Activated CD8-positive, alpha-beta T cell treated with anti-CD3 and anti-CD28 coated beads for 36 hours (primary cell): ENCODE measurements at places on chromosomes 11 and 22.

DNA sequence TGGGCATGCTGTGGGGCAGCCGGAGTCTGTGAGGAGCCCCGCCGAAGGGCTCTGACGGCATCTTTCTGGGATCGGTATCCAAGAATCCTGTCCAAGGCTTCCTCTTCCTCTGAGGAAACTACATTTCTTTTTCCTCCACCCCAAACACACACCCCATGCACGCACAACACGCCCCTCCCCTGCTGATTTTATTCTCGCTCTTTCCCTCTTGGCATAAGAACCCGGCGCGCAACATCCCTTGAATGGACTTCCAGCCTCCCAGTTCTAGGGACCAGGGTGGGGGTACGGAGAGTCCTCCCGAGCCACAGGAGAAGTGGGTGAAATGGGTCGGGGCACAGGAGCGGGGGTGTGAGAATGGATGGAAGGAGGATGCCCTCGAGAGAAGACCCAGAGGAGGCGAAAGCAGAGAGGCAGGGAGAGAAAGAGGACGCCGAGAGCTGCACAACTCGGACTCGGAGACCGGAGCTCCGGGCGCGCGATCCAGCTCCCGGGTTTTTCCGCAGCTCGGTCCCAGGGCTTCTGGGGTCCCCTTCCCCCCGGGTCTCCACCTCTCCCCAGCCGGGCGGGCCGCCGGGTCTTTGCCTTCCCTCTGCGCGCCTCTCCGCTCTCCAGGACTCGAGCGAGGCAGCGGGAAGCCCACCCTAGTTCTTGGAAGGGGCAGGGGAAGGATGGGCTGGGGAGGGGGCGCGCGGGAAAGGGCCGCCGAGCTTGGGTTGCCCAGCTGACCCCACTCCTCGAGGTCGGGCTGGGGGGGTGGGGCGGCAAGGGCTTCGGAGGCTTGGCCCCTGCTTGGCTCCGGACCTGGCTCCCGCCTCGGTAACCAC lies 1.5 kb upstream of the LARGE1 start:
- H3K4me3 ChIP-seq, result peak overlapping the region; percentile 56
- H3K4me1 ChIP-seq, result peaks cover 18% of the 10 kb centered on the region
- DNase-seq, result peak; percentile 22
- no peaks in the 10 kb centered on the region for H3K36me3 ChIP-seq
- H3K27ac ChIP-seq, result no peak overlapping the region

DNA sequence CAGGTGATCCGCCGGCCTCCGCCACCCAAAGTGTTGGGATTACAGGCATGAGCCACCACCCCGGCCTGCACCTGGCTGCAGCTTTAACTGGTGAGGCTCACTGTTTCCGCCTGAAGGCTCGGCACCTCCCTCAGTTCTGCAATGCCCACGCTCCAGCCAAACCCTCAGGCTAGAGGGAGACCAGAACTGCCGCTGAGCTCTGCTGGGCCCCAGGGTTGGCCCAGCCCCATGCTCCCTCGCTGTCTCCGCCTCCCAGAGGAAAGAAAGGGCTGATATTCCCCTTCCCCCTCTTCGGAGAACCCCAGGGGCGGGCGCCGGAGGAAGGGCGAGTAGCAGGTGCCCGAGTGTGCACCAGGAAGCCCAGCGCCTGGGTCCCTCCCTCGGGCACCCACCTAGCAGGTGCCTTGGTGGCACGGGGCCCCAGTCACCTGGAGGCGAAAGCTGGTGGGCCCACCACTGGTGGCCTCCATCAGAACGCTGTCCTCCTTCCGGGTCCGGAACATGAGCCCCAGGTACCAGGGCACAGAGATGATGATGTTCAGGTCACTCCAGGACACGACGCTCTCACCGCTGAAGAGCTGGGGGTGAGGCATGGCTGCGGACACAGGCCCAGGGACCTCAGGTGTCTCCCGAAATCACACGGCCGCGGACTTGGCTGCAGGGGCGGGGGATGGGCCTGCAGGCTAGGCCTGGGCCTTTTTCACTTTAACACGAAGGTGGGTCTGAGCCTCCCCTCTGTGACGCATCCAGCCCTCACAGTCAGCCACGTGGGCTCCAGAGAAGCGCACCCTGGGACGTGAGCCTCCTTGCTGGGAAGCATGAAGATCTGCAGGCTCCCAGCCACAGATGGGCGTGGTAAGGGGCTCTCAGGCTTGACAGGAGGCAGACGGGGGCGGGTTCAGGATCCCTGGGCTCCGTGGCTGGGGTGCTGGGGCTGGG lies 73.3 kb downstream of the TRMU start:
- no peak overlapping the region for H3K27ac ChIP-seq
- no peak for DNase-seq
- H3K4me1 ChIP-seq, result peaks cover 2% of the 10 kb centered on the region

- H3K4me3 ChIP-seq, result no peak overlapping the region
- no peaks in the 10 kb centered on the region for H3K36me3 ChIP-seq
- H3K4me1 ChIP-seq, result no peaks in the 10 kb centered on the region
- no peak for DNase-seq
- H3K27ac ChIP-seq, result no peak overlapping the region
Measured at GRCh38 chr11:15127341-15127740, 12.6 kb downstream of the INSC start.

- H3K36me3 ChIP-seq, result no peaks in the 10 kb centered on the region
- H3K4me3 ChIP-seq, result no peak overlapping the region
- peaks cover 10% of the 10 kb centered on the region for H3K27me3 ChIP-seq
- no peaks in the 10 kb centered on the region for H3K4me1 ChIP-seq
- H3K27ac ChIP-seq, result no peak overlapping the region
- no peak for DNase-seq
Measured at GRCh38 chr11:116062490-116063171, 558.4 kb upstream of the CADM1 start.

DNA sequence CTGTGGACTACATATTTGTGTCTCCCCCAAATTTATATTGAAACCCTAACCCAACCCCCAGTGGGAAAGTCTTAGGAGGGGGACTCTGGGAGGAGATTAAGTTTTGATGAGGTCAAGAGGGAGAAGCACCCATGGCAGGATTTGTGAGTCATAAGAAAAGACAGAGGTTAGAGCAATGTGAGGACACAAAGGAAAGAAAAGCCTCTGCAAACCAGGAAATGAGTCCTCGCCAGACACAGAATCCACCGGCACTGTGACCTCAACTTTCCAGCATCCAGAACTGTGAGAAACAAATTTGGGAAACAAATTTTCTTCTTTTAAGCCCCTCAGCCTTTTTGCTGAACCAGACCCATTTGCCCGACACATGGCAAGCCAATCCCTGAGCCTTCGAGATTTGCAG lies 397.0 kb downstream of the NTM start:
- no peak for DNase-seq
- H3K27ac ChIP-seq, result no peak overlapping the region
- no peaks in the 10 kb centered on the region for H3K36me3 ChIP-seq
- no peaks in the 10 kb centered on the region for H3K27me3 ChIP-seq

DNA sequence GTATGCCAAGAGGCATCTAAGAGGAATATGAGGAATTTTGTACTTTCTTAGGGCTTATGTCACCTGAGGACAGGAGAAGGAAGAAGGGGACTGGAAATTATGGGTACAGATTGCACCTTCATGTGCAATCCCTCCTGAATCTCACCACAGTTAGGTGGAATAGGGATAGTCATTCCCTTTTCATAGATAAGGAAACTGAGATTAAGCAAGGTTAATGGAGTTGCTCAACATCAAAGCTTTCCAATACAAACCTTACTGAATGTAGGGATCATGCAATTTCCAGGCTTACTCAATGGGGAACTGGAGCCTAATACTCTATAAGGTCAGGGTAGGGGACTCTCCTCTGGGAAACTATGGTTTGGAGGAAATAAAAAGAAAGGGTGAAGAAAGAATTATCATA lies 133.0 kb downstream of the C11orf87 start:
- no peak for DNase-seq
- no peak overlapping the region for H3K27ac ChIP-seq
- no peak overlapping the region for H3K4me3 ChIP-seq
- H3K27me3 ChIP-seq, result no peaks in the 10 kb centered on the region
- no peaks in the 10 kb centered on the region for H3K4me1 ChIP-seq
- no peaks in the 10 kb centered on the region for H3K36me3 ChIP-seq

DNA sequence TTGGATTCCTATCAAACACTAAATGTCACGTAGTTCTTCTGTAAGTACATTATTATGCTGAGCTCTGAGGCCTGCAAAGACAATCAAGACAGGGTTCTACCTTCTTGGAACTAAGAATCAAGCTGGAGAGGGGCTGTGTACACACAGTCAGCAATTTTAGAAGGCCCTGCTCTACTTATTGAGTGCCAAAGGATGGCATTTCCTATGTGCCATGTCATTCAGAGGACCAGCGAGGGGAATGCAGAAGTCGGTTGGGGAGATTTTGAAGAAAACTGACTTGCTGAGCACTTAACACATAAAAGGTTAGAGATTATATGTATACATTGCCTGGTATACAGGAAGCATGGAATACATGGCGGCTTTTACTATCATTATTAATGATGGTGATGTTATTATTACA lies 5.3 kb downstream of the SLC37A2 start:
- H3K27ac ChIP-seq, result no peak overlapping the region
- peaks cover 25% of the 10 kb centered on the region for H3K27me3 ChIP-seq
- DNase-seq, result no peak
- no peak overlapping the region for H3K4me3 ChIP-seq
- no peaks in the 10 kb centered on the region for H3K36me3 ChIP-seq
- peaks cover 17% of the 10 kb centered on the region for H3K4me1 ChIP-seq

DNA sequence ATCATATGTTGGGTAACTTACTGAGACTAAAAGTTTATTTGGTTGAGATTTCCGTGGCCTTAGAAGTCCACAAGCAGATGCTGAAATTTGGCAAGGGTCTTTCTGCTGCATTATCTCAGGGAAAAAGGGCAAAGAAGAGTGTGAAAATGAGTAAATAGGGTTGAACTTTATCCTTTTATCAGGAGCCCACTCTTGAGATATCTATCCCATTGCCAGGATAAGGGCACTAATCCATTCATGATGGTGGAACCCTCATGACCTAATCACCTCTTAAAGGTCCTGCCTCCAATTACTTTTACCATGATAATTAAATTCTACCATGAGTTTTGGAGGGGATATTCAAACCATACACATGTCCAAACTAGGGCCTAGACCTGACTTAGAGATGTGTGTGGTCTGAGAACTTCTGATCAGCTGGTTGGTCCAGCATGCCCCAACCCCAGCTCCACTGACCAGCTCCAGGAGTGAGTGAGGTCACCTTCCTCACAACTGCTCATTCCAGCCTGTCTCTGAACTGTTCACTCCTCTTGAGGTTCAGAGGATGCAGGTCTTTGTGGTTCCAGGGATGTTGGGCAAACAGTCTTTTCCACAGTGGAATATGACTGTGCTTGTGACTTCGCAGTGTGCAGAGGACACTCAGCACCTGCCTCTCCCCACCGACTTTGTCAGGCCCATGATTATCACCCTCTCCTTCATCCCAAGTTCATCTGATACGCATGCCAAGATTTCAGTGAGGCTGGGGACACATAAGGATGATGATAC lies 130.1 kb upstream of the TOP3B start:
- no peak overlapping the region for H3K27ac ChIP-seq
- H3K36me3 ChIP-seq, result no peaks in the 10 kb centered on the region
- H3K27me3 ChIP-seq, result no peaks in the 10 kb centered on the region
- no peak for DNase-seq

GRCh38 chr11:76067099-76067498 lies 139.2 kb downstream of the WNT11 start:
- H3K4me1 ChIP-seq, result no peaks in the 10 kb centered on the region
- no peak for DNase-seq
- H3K4me3 ChIP-seq, result no peak overlapping the region
- peaks cover 5% of the 10 kb centered on the region for H3K36me3 ChIP-seq
- H3K27me3 ChIP-seq, result no peaks in the 10 kb centered on the region
- H3K27ac ChIP-seq, result no peak overlapping the region

DNA sequence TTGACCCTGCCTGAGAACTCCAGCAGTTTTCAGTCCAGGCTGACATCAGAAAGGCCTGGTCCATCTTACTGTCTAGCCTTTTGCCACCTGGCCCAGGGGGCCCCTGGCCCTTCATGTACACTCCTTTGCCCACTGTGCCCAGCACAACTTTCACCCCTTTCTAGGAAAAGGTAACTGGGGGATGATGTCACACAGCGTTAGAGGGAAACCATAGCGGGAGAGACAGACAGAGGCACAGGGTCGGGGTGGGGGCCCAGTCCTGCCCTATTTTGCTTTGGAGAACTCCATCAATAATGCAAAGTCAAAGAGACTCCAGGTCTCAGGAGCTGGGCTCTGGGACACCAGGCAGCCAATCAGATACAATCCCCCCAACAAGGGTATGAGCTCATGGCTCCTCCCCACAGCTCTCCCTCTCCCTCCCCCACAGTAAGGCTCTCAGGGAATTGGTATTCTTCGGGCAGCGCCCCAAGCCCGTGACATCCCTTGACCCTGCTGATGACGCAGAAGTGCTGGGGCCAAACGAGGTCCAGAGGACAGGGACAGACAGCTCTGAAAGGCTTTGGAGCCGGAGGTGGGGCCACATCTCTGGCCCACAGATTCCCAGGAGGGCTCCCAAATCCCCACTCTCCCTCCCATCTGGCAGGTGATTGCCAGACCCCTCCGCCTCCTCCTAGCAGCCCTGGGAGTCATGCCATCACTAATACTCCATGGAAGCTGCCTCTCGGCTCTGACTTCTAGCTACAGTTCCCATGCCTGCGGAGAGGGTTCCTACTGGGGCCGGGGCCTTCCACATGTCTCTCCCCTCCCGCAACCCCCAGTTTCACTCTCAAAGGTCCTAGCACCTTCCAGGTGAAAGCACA lies 5.9 kb downstream of the USP2 start:
- no peak for DNase-seq
- no peak overlapping the region for H3K27ac ChIP-seq
- H3K4me3 ChIP-seq, result no peak overlapping the region

DNA sequence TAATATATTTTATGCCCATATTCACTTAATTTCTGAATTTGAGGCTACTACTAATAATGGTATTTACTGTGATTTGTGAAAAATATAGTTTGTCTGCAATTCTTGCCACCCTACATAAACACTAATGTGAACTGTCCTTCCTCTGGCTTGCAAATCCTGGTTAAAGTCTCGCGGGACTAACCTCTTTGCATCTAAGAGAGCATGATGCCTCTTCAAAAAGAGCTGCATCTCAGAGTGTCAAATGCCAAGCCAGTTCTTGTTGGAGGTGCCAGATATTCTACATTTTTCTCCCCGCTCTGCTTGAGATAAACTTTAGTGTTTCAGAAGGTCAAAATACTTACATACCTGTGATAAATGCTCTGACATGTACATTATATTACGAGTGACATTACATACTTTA lies 2.1 kb downstream of the ARHGAP42 start:
- no peak overlapping the region for H3K27ac ChIP-seq
- H3K27me3 ChIP-seq, result peaks cover 15% of the 10 kb centered on the region
- no peaks in the 10 kb centered on the region for H3K36me3 ChIP-seq

DNA sequence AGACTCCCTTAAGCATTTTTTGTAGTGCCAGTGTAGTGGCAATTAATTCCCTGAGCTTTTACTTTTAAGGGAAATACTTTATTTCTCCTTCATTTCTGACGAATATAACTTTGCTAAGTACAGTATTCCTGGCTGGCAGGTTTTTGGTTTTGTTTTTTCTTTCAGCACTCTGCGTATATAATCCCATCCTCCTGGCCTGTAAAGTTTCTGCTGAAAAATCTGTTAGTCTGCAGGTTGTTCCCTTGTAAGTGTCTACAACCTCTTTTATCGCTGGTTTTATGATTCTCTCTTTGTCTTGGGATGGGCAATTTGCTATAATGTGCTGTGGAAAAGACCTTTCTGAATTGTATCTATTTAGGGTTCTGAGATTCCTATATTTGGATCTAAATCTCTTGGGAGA lies 56.0 kb downstream of the KCNQ1OT1 start:
- no peaks in the 10 kb centered on the region for H3K4me1 ChIP-seq
- no peak overlapping the region for H3K27ac ChIP-seq
